ENCODE measurements at places on chromosomes 2 and 18.
A peak's percentile ranks its signal among the peaks of the same experiment; 100 is the strongest.

DNA sequence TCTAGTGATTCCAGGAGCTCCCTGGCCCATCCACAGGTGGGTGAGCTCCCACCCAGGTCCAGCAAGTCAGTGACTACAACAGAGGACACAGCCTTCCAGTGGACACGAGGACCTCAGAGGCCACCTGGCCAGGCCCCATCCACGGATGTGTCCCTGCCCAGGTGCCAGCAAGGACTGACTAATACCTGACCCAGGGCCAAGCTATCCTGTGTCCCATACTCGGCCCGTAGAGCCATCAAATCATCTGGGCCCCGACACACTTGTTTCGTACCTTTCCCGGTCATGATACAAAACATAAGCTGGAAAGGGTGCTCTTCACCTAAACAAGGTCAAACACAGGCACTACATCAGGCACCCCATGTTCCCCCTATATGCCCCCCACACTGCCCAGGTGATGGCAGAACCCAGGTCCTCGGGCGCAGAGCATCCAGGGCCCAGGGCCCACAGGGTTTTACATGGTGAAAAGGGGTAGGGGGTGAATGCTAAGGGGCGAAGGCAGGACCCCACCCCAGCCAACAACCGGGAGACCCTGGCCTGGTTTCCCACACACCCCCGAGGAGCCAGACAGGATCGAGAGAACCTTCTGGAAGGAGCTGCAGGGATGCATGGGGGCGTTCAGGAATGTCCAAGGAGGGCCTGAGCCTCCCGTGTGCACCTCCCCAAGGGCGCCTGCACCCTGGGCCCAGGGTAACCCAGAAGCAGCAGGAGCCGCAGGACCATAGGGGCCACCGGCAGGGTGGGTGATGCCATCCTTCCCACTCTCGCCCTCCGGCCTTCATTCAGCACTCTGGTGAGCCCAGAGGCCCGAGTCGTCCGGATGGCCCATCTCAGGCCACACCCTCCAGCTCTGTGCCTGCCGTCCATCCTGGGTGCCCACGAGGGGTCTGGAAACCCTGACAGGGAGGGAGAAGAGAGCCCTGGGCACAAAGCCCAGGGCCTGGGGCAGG is 94.3 kb downstream of the HDAC4 start:
- DNase-seq = no peak

- no peak for DNase-seq
These were observed 186.9 kb downstream of the LDLRAD4 start for GRCh38 chr18:13405305-13406038.

GRCh38 chr18:22347606-22348511 is 69.9 kb downstream of the CTAGE1 start:
- DNase-seq = peak; percentile 30

- DNase-seq = no peak
These were observed 229.7 kb downstream of the ANKRD36B start for GRCh38 chr2:97359861-97360584.

DNA sequence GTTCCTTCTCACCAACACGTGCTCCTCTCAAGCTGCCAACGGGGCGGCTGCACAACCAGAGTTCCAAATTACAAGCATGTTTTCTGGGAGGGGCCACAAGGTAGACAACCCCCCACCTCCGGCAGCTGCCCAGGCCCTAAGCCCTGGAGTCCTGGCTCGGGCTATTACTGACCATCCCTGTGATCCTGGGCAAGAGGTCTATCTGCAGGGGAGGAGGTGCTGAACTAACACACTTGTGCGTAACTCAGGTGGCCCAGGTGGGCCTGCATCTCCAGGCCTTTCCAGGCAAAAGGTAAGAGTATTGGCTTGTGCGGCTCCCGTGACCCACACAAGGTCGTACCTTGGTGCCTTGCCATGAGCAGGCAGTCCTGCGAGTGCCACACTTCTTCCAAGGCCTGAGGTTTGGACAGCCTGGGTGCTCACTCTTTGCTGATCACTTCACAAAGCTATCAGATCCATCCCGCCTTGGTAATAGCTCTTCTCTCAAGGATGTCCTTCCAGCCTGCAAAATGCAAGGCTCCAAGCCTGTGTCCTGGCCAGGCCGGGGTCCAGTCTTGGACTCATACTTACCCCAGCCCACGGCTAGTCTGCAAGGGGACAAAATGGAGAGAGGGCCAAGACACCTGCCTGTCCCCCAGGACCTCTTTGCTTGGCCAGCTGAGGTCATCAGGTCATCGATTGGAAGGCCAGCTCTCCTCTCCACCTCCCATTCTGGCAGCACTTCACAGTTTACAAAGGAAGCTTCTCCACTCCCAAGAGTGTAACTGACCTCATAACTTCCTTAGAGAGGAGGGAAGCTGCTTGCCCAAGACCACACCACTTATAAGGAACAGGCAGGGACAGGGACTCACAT is 33.9 kb downstream of the ADRA2B start:
- DNase-seq = no peak

- no peak for DNase-seq
These were observed 72.7 kb upstream of the LYPD6B start for GRCh38 chr2:148965623-148966437.

GRCh38 chr2:241064008-241064801 is 37.9 kb downstream of the MTERF4 start:
- peak; percentile 70 for DNase-seq
